ENCODE measurements at places on chromosomes 3 and 15. TPM values are rescaled to one million over a fixed set of nuclear protein-coding genes. Genes with fewer than 3 reads are reported as not detected.

GRCh38 chr15:39144613-39145499 lies 436.0 kb upstream of the THBS1 start:
- DNase-seq = no peak

- DNase-seq = no peak
Observed at GRCh38 chr3:186668426-186668825, 2.6 kb downstream of the HRG start.

HIGD2B gene
- total RNA-seq = 0.16 TPM

DNA sequence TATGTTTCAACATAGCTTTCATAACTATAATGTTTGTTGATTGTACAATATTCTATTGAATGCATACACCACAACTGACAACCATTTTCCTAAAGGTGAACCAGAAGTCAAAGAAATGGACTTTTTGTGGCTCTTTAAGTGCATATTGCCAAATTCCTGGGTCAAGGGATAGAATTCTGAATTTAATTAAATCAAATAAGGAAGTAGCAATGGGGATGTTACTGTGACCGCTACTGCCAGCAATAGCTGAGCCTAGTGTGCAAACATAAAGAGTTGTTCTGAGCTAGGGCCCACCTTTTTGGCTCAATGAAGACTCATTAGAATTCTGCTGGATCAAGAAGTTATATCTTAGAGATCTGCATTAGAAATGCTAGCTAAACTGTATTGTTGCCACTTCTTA lies 17.3 kb upstream of the KBTBD8 start:
- no peak for DNase-seq

ATP13A4 gene
- total RNA-seq = 0.74 TPM

DNA sequence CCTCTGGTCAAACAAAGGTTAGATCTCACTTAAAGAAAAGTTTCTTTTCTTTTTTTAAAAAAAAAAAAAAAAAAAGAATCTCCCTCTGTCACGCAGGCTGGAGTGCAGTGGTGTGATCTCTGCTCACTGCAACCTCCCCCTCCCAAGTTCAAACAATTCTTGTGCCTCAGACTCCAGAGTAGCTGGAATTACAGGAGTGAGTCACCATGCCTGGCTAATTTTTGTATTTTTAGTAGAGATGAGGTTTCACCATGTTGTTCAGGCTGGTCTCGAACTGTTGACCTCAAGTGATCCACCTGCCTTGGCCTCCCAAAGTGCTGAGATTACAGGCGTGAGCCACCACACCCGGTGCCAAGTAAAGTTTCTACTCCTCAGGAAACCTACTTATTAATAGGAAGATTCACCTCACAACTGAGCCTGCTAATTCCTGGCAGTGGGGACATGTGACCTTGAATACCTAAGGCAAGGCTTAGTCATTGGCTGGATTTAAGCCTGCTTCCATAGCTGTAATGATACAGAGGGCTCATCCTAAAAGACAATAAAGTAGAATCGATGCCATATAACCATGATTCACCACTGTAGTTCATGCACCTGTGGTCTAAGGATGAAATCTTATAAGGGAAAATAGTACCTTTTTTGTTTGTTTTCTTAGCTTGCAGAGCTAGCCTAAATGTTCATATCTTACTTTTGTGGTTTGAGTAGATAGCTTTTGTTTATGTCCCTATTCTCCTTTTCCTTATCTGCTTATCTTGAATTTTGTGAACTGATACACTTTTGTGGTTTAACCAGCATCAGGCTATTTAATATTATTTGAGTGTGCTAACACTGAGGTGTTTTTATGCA lies 24.8 kb upstream of the RBMS3 start:
- no peak for DNase-seq

GRCh38 chr3:86991840-86992435 lies 989 bp upstream of the VGLL3 start:
- no peak for DNase-seq

GRCh38 chr3:127805026-127805753 lies 17.1 kb downstream of the MGLL start:
- no peak for DNase-seq

GRCh38 chr3:169548194-169548593 lies 115.3 kb downstream of the MECOM start:
- DNase-seq = no peak

- no peak for DNase-seq
Observed at GRCh38 chr3:157423337-157423736, 13.3 kb upstream of the PTX3 start.

- DNase-seq = no peak
Observed at GRCh38 chr3:146117406-146118285, 43.3 kb downstream of the PLOD2 start.

Data from activated T-helper 2 cell treated with anti-CD3 and anti-CD28 coated beads, Interferon-gamma antibody, Interleukin-2, Interleukin-4, amounts not matched to agents 10 μg/mL and 5 μg/mL and 100 μg/mL, durations not matched to agents 14 hours and 24 hours and 36 hours (primary cell).